ENCODE measurements at places on chromosomes 3 and 15.

GRCh38 chr15:50830477-50831354, 65.2 kb upstream of the SPPL2A start:
- DNase-seq: no peak

- DNase-seq: no peak
Observed at GRCh38 chr3:146100825-146101444, 60.0 kb downstream of the PLOD2 start.

GRCh38 chr3:131922356-131922755, 112.5 kb downstream of the CPNE4 start:
- no peak for DNase-seq

- no peak for DNase-seq
Observed at GRCh38 chr3:50124800-50125178, 30.3 kb upstream of the SEMA3F start.

DNA sequence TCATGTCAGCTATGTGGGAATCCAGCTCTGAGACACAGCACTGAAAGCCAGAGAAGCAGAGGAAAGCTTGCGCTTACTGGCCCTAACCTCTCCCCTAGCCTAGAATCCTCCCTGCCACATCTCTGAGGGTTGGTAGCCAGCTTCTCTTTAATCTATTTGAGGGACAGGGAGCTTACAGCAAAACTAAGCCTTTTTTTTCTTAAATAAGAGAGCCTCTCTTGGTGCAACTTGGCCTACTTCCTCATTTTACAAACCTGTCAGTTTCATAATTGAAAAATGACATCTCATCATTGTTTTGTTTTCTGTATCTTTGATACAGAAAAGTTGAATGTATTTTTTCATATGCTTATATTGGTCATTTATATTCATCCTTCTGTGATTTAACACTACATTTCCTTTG, 193.9 kb downstream of the ZNF621 start:
- no peak for DNase-seq

DNA sequence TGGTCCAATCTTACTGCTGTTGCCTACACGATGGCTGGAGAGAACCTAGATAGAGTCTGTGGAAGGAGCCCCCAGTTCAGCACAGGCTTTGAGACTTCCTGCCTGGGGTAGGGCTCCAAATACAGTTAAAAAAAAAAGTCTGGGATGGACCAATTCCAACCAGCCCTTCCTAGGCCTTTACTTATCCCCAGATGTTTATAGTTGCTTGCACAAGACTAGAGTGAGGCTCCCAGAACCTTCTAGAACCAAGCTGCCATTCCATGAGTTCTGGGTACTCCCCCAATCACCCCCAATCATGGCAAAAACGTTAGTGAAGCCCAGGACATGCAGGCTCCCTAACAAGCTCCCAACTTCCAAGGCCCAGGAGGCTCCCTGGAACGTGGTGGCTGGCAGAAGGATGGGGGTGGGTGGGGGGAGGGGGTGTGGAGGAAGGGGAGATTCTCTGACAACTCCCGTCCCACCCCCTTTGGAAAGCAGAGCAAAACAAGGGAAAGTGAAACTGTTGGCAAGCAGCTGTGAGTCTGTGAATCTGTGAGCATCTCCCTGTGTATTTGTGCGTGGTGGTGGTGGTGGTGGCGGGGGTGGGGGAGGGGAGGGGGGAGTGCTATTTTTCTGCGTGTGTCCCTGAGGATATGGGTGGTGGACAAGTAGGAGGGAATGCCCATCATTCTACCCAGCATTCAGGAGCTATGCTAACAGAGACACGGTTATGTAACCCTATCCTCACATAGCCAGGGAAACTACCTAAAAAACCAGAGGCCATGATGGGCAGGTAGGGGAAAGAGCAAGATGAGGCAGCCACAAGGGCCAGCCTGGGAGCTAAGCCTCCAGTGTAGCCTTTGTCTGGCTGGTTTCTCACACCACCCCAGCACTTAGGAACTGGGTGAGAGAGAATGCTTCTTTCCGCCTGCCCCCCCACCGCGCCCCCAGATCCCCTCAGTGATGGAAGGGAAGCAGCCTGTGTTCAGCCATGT, 2.0 kb downstream of the MST1R start:
- no peak for DNase-seq

DNA sequence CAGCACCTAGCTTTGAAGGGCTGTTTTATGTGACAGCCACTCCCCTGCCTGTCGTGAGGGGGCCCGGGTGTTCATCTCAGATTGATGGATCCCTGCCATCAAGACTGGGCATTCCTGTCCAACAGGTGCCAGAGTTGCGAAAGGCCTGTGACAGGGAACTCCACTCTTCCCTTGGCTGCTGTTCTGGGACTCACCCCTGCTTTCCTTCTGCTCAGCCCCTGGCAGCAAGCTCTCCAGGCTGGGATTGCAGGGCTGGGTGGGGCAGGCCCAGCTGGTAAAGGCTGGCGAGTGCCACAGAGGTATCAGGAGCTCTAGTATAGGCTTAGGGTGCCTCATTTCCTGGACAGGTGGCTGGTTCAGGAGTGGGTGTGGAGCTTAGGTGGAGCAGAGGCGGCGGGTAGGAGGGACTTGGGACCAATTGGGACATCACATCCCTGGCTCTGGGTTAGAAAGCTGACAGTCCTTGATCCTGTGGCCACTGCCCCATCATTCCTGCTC, at the start of gene PLA2G4B:
PLA2G4B (plus strand) TSS at position 448 of the 498 bp plus-strand sequence. CDS start 67 bp downstream, outside the sequence.
- DNase-seq: no peak

DNA sequence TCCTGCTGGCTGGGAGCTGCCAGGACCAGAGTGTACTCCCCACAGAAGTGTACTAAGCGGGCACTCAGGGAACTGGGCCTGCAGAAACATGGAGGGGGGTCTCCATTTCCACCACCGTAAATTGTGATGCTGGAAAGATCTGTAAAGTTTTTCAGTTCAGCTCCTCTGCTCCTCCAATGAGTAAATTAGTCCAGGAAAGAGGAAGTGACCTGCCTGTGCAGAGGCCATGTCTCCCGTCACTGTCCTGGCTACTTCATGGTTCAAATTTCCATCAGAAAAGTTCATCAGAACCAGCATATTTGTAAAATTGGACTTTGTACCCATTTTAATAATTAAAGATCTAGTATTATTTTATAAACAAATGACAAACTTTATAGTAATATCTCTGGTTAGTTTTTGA, 226.7 kb upstream of the THBS1 start:
- no peak for DNase-seq

GRCh38 chr15:31216215-31216911, 110.3 kb upstream of the KLF13 start:
- peak; percentile 10 for DNase-seq

- DNase-seq: peak; percentile 16
Observed at GRCh38 chr15:31200735-31201151, 99.2 kb upstream of the TRPM1 start.

GRCh38 chr15:42608752-42609488, 33.5 kb downstream of the STARD9 start:
- DNase-seq: no peak

- no peak for DNase-seq
Observed at GRCh38 chr3:189779166-189779565, 148.0 kb downstream of the TP63 start.

DNA sequence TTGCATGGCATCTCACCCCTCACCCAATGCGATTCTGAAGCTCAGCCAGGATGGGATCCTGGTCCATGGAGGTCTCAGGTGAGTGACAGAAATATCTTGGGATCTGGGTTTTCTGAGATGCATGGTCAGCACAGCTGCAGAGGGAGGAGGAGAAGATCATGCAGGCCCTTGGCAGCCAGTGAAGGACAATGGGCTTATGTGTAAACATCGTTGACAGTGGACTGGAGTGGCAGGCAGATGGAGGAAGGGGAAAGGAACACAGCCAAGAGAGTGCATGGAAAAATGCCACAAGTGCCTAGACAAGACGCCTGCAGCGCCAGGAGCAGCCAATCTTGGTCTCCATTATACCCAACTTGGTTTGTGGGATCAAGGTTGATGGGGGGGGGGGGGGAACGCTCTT, 347.9 kb downstream of the MCTP2 start:
- DNase-seq: no peak

DNA sequence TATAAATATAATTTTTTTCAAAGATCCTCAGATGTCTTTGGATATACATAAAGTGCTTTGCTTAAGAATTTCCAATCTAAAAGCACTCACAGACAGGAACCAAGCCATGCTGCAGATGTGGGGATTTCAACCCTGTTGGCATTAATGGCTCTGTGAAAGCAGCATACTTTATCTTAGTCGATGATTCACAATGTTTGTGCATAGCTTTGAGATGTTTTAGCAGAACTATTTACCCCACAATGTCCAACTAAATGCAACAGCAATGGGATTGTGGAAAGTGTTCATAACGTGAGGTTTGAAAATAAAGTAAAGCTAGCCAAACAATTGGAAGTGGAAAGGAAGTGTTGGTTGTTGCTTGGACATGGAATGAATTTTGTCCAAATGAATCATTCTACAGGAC, 371.4 kb downstream of the SOX2 start:
- DNase-seq: no peak

DNA sequence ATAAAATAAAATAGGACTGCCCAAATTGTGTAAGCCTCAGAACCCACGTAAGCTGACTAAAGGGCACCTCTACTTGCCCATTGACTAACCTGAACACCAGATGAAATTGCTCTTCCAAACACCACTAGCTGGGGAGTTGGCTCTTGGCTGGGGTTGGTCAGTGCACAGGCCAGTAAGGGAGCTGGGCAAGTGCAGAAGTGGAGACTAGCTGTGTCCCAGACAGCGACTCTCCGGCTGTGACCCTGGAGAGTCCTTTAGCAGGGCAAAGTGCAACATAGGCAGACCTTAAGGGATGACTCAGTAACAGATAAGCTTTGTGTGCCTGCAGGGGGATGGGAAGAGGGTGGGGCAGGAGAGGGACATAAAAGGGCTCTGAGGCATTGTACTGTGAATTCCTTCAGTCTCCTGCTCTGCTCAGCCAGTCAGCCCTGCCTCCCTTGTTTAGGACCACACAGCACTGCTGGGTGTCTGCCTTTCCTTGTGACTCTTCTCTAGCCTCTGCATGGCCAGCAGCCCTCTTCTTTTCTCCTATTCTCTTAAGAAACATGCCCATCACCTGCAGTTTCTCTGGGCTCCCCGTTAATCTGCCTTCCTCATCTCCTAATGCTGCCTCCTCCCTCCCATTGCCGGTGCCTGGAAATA, 13.2 kb downstream of the NR1I2 start:
- DNase-seq: no peak

- DNase-seq: no peak
Observed at GRCh38 chr3:107323723-107324122, 53.5 kb upstream of the CCDC54 start.

DNA sequence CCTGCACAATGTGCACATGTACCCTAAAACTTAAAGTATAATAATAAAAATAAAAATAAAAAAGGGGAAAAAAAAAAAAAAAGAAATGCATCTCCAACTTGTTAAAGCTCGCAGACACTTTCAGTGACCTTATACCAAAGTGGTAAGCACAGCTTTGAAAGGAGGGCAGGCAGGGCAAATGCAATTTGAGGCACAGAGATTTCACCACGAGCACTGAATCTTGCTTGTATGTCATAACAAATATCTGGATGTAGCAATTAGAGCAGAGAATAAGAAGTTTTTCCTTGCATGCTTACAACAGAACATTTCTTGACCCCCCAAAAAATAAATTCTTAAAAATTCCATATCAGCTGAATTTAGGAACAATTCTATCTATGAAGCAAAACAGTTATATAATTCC, 66.5 kb downstream of the FBN1 start:
- no peak for DNase-seq

DNA sequence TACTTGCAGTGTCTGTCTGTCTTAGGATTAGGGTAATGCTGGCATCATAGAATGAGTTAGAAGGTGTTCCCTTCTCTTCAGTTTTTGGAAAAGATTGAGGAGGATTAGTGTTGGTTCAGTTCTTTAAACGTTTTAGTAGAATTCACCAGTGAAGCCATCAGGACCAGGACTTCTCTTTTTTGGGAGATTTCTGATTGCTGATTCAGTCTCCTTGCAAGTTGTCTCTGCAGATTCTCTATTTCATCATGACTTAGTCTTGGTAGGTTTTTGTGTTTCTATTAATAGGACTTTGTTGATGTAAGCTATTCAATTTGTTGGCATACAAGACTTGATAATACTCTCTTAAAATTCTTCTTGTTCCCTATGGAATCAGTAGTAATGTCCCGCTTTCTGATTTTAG, 48.9 kb downstream of the STT3B start:
- DNase-seq: no peak

GRCh38 chr15:36632226-36632625, 52.8 kb downstream of the CDIN1 start:
- DNase-seq: no peak

DNA sequence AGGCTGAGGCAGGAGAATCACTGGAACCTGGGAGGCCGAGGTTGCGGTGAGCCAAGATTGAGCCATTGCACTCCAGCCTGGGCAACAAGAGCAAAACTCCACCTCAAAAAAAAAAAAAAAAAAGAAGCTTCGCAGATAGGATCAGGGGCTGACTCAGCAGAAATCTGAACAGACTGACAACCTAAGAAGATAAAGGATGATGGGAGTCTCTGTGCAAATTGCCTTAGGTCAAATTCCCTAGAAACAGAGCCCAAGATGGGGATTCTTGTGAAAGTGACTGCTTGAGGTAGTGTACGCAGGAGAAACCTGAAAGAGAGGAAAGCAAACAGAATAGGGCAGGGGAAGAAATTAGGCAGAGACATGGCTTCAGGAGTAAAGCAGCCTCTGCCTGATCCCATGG, 160.8 kb upstream of the LRIG1 start:
- no peak for DNase-seq

GRCh38 chr3:49339581-49339940, 292 bp downstream of the USP4 start:
- no peak for DNase-seq

- DNase-seq: no peak
Observed at GRCh38 chr15:83692746-83693581, 39.0 kb downstream of the ADAMTSL3 start.

GRCh38 chr3:158264894-158265293, 155.0 kb downstream of the RSRC1 start:
- DNase-seq: no peak

- no peak for DNase-seq
Observed at GRCh38 chr15:65888981-65889380, 19.7 kb downstream of the RAB11A start.

- DNase-seq: no peak
Observed at GRCh38 chr3:25728101-25728500, 55.1 kb downstream of the NGLY1 start.

GRCh38 chr3:182438398-182438797, 354.9 kb upstream of the ATP11B start:
- no peak for DNase-seq

DNA sequence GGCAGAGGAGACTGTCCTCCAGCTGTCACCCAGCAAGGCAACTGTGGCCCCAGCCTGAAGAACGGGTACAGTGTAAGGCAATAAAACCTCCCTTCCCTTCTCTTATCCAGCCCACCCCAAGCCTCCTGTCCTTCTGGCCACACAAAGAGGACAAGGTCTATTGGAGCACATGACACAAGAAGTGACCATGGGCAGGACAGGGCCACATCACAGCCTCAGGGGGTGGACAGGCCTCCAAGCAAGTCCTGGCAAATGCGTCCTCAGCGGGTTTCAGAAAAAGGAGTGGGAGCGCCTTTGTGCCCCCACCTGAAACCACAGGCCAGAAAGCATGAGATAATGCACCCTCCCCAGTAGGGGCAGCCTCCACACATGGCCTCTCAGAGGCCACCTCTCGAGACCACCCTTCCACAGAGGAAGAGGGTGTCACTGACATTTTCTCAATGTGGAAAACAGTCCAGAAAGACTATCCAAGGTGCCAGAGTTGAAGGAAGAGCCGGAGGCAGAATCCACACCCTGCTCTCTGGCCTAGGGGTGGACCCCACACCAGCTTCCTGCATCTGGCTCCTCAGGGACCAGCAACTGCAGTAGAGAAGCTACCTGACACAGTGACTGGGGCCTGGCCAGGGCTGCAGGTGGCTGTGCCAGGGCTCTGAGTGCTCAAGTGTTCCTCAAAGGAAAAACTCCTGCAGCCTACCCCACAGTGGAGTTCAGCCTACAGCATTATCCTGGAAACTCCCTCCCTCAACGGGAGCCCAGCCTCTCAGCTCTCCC, 43.9 kb downstream of the CCDC12 start:
- DNase-seq: no peak
